ENCODE measurements at places on chromosomes 2 and 18. TPM values are rescaled to one million over a fixed set of nuclear protein-coding genes. Genes with fewer than 3 reads are reported as not detected.
A peak's percentile ranks its signal among the peaks of the same experiment; 100 is the strongest.

DNA sequence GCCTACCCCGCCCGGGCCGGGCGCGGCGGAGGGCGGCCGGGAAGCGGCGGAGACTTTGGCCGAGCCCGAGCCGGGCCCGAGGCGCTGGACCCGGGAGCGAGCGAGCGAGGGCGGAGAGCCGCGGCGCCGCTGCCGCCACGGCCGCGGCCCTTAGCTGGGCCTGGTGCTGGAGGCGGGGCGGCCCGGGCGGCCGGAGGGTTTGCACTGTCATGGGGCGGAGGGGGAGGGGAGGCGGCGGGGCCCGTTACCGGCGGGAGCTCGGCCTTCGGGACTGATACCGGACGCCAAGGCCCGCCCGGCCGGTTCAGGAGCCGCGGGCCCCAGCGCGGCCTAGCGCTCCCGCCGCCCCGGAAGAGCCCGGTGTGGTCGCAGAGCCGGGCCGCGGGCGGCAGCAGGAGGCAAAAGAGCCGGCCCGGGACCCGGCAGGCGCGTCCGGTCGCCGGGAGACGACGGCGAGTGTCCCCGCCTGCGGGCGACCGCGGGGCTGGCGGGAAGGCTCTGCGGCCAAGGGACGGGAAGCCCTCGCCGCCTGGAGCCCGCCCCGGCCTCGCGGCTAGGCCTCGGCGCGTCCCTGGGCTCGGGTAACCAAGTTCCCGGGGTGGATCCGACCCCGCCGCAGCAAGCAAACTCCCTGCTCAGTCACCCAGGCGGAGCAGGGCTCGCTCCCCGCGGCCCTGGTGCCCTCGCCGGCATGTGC lies 697 bp downstream of the KCMF1 start:
- DNase-seq, result peak; percentile 53

GRCh38 chr2:119117408-119117807 lies 41.1 kb downstream of the C1QL2 start:
- no peak for DNase-seq

- DNase-seq, result no peak
These were observed 244.9 kb upstream of the CXCR4 start for GRCh38 chr2:136362676-136363390.

Gene MYO5B
- total RNA-seq, result 46.2 TPM

GRCh38 chr2:239288951-239289511 lies 111.8 kb downstream of the HDAC4 start:
- no peak for DNase-seq

DNA sequence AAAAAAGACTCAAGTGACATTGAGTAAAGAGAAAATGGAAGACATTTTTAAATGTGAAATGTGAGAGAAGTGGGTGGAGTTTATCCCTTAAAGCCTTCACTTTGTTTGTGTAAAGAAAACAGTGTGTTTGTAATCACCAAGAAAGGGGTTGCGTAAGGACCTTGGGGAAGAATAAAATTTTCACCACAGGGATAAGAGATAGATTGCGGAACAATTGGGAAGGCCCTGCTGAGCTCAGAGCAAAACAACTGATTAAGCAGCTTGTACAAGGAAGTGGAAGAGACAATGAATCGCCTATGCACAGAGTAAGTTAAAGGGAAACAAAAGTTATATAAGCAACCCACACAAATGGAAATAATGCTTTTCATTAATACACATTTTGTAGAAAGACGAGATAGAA lies 327.7 kb downstream of the RAD51AP2 start:
- DNase-seq, result no peak

DNA sequence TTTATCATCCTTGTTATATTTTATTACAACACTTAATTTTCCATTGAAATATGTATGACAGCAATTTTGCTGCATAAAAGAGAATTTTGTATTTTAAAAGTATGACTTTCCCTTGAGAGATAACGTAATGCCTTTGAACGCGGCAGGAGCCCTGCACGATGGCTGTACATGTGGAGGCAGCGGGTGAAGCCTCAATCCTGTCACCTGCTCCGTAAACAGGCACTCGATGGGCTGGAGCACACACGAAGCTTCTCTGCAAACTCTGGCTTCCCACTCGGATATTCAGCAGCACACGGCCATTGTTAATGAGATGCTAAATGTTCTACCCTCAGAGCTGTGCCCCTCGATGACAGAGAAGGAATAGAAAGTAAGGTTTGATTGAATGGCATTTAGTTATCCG lies 184.4 kb downstream of the RTP5 start:
- no peak for DNase-seq

Gene ASXL2
- 33.7 TPM for total RNA-seq

- no peak for DNase-seq
These were observed 108.0 kb downstream of the DTNA start for GRCh38 chr18:34818064-34818463.

DNA sequence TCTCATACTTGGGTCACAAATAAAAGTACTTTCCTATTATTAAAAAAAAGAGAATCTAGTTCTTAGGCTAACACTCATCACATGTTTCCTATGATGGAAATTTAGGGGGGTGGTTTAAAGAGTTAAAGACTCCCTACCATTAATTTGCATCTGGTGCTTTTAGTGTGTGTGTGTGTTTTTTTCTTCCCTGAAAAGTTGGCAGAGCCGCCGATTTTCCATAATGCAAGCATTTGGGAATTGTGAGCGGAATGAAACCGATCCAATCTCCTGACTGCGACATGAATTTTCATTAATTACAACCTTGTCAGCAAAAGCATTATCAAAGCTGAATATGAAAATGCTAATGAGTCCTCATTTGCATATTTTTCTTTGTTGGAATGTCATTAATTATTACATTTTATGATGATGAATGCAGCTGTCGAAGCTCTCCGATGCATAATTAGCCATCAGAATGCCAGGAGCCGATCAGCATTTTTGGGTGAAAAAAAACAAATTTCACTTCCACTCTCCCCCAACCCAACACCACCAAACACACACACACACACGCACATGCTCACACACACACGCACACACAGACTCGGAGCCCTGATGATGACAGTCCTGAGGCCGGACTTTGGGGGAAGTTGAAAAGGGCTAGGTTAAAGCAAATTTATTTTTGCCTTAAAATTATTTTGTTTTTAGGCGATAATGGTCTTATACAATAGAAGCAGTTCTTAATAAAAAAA lies 165.4 kb downstream of the TCF4 start:
- no peak for DNase-seq

Gene INPP1
- 50.7 TPM for total RNA-seq
